Dorsolateral prefrontal cortex (tissue), 122 donors: ENCODE measurements at places on chromosomes 7 and 10.

- DNase-seq, result no peak
Measured at GRCh38 chr7:116426428-116427156, 72.9 kb upstream of the CAV2 start.

DNA sequence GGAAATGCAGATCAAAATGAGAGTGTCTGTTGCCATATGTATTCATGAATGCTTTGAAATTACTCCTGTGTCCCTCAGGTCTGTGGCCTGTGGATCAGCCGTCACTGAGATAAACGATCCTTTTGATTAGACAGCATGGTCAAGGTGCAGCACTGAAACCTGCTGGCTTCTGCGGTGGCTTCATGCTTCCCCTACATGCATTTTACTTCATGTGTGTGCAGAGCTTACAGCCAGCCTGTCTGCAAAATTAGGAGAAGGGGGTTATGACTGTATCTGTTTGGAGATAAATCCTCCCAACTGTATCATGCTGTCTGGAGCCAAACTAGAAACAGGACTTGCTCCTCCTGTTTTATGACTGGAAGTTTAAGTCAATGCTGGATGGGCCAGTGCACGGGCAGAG, 71.0 kb upstream of the PLPP4 start:
- DNase-seq, result no peak

DNA sequence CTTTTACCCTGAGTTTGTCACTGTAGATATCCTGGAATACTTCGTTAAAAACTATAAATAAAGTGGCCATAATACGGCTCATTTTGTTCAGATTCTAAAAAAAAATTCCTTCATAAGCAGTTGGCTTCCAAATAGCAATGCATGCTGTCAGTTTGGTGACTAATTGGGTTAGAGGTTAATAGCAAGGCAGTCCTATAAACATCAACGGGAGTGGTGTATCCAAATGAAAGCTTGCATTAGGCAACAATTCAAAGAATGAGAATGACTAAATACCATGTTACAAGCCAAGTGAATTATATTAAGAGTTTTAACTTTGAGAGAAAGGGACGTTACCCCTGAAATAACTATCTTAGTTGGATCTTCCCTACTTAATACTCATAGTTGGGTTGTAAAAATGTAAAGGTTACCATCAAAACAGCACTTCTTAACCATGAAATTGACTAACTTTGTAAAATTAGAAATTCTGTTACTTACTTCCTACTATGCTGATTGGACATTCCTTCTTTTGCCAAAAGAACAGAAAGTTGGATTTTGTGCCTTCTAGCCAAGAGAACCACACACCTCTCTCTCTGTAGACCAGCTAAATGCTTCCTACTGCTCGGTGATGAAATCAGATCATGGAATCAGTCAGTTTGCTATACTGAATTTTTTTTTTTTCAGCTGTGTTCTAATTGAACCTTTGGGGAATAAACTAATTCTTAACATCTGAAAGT, 98.0 kb downstream of the KAT6B start:
- no peak for DNase-seq

GRCh38 chr7:78901566-78901965, 551.9 kb downstream of the MAGI2 start:
- no peak for DNase-seq

DNA sequence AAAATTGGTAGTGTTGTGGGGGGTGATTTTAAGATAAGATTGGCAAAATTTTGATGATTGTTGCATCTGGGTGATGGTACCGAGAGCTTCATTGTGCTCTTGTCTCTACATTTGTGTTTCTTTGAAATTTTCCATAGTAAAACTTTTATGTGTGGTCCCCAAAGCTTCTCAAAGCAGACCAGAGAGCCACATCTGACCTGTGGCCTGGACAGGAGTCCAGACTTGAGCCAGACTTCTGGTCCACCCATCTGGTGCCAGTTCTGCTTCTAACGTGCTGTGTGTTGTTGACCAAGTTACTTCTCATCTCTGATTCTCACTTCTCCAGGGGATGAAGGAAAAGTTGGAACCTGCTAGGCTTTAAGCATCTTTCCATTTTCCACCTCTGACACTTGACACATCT, 120.1 kb downstream of the C10orf105 start:
- DNase-seq, result no peak

GRCh38 chr10:131980761-131981428, 828 bp downstream of the BNIP3 start:
- DNase-seq, result no peak

- no peak for DNase-seq
Measured at GRCh38 chr10:77643795-77644468, 6.3 kb upstream of the KCNMA1 start.

DNA sequence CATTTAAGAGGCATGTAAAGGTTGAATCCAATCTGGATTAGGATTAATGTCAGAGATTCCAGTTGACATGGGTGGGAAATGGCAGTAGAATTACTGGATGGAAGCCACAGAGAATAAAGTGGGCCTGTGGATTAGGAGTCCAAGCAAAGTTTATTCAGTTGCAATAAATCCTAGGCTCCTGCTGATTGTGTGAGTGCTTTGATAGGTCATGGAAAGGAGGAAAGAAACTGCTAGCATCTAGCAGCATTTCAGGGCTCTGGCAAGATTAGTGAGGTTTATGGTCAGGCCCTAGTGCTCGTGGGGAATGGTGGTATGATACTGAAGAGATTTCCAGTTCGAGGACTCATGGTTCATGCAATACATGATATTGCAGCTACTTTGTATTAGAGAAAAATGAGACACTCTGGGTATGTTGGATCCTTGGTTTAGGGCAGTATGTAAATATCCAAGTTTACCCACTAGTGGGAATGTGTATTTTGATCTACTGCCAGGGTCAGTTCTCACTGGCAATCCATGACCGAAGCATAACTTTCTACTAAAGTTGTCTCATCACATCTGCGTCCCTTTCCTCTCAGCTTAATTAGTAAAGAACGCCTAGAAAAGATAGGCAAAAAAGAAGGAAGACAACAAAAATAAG, 235.0 kb downstream of the SUGCT start:
- no peak for DNase-seq

GRCh38 chr7:98613601-98614425, 3.3 kb upstream of the NPTX2 start:
- no peak for DNase-seq

DNA sequence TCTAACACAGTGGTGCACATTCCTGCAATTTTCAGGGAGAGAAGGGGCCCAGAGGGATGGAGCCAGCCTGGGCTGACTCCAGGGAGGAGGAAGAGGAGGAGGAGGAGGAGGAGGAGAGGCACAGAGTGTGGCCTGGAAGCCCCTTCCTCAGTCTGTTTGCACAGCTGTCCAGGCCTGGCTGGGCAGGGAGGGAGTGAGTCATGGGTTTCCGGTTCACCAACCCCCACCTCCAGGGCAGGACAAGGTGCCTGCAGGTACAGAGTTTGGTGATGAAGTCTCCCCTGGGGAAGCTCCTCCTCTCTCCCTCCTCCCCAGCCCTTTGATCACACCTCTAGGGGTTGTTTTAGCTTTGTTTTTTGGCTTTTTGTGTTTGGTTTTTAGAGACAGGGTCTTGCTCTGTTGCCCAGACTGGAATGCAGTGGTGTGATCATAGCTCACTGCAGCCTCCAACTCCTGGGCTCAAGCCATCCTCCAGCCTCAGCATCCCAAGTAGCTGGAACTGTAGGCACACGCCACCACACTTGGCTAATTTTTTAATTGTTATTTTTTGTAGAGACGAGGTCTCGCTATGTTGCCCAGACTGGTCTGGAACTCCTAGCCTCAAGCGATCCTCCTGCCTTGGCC, 77.5 kb upstream of the CUX1 start:
- DNase-seq, result no peak

GRCh38 chr7:69518705-69519077, 79.6 kb upstream of the AUTS2 start:
- DNase-seq, result no peak

DNA sequence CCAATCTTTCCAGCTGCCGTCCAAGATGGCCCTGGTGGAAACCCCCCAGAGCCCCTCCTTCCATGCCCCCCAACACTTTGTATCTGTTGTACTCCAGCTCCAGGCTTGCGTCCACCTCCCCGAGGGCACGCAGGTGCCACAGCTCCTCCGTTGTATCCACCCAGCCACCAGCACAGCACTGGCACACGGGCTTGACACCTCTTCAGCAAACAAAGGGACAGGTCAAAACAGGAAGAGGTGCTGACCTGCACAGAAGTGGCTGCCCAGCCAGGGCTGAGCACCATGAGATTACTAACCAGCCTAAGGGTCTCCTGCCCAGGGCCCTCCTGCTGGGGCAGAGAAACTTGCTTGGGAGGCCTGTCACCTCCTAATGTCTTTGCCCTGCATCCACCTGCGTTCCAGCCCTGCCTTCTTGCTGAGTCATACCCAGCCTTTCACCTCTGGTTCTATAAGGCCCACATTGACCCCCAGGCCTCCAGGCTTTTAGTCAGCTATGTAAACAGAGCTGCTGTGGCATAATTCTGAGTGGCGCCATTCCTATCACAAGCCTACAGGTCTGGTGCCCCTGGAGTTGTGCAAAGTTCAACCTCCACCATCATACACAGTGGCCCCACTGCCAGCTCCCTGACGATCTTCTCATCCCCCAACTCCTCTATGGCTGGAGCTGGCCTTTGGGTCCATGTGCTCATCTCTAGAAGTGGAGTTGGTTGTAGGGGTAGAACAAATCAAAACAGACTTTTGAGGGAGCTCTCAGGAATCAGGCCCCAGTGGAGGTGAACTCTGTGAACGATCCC, 20.9 kb downstream of the SLC29A3 start:
- no peak for DNase-seq

- no peak for DNase-seq
Measured at GRCh38 chr7:121101083-121101482, 112.6 kb downstream of the CPED1 start.

DNA sequence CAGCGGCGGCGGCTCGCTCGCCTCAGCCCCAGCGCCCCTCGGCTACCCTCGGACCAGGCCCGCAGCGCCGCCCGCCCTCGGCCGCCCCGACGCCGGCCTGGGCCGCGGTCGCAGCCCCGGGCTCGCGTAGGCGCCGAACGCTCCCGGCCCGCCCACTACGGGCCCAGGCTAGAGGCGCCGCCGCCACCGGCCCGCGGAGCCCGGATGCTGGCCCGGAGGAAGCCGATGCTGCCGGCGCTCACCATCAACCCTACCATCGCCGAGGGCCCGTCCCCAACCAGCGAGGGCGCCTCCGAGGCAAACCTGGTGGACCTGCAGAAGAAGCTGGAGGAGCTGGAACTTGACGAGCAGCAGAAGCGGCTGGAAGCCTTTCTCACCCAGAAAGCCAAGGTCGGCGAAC, 18.2 kb upstream of the TSPAN33 start:
- DNase-seq, result no peak

DNA sequence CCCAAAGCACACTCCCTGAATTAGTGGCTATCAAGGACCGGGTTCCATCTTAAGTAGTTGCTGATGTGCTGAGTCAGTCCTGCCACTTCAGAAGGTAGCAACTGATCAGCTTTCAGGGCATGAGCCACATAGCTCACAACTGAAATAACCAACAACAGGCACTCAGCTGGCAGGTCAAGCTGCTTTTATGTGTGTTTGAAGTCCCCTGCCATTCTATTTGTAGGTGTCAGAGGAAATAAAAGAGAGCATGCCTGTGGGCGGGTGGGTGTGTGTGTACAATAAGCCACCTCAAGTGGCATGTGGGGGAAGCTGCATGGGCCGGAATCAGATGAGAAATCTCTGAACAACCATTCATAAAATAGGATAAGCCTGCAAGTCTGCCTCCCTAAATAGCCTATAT, 114.3 kb upstream of the YAE1 start:
- DNase-seq, result no peak

DNA sequence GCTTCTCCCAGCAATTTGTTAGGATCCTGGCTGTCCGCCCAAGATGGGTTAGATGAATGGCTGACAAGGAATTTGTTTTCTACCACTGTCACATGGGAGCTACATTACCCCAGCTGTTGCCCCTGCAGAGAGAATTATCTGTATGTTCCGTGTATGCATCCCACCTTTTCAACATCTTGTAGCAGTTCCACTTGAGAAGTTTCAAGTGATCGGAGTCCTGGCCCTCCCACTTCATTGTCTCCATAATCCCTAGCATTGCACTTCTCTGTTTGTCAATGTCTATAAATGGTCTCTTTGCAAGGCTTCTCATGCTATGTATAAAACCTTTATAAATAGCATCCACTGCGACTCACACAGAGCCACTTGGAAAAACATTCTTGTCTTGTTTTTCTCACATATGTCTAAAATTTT, 972.5 kb downstream of the CNTNAP2 start:
- no peak for DNase-seq

DNA sequence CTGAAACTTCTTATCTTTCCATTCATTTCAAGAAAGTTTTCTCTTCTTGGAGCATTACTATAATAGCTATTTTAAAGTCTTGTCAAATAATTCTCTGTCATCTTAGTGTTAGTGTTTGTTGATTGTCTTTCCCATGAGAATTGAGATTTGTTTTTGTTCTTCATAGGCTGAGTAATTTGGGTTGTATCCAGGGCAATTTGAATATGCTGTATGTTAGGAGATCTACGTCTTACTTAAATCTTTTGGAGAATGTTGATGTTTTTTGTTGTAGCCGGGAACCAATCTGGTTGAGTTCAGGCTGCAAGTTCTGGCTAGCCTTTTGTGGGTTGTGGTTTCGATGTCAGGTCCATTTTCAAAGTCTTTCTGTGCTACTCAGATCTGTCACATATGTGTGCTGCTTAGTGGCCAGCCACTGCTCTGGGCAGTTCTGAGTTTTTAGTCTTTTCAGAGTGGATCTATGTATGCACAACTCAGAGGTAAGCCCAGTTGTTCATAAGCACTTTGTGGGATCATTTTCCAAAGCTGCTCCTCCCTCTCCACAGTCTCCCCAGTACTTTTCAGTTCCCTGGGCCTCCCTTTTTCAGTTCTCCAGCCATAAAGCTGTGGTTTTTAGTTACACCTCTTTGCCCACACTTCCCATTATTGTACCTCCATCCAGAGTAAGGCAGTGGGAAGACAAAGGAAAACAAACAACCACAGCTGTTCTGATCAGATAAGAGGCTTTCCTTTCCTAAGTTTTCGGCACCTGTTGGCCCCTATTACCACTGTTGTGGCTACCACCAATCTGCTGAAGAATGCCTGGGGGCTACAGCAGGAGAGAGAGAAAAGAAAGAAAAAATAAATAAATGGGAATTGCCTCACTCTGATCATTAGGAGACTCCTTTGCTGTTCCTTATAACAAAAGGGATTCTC, 4.7 kb upstream of the CCNJ start:
- DNase-seq, result no peak

DNA sequence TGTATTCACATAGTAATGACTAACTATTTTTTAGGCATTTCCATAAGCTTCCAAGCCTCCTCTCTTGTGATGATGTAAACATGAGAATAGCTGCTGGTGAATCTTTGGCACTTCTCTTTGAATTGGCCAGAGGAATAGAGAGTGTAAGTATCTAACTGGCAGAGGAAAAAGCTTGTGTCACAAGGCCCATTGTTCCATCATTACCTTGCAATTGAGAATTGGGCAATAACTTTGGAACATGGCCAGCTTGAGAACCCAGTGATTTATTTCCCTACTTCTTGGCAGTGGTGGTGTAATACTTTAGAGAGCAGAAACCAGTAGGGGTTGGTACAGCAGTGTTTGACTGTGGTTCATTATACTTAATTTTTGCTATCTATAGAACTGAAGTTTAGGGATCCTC, 12.0 kb downstream of the IFRD1 start:
- no peak for DNase-seq
